ENCODE measurements at places on chromosomes 11 and 22. TPM values are rescaled to one million over a fixed set of nuclear protein-coding genes. Genes with fewer than 3 reads are reported as not detected.

FAM180B gene
- not detected for total RNA-seq

SLC22A6 gene
- total RNA-seq: not detected

LINC01488 gene
- total RNA-seq: not detected

RIMBP3C gene
- 0.26 TPM for total RNA-seq

EFCAB6 gene
- 0.35 TPM for total RNA-seq

MFRP gene
- total RNA-seq: not detected

RIC8A gene
- total RNA-seq: 124 TPM
